GM12865 (cell line): ENCODE measurements at places on chromosomes 6 and 20.
A peak's percentile ranks its signal among the peaks of the same experiment; 100 is the strongest.

GRCh38 chr6:53593001-53593488, 48.1 kb upstream of the GCLC start:
- DNase-seq: no peak

DNA sequence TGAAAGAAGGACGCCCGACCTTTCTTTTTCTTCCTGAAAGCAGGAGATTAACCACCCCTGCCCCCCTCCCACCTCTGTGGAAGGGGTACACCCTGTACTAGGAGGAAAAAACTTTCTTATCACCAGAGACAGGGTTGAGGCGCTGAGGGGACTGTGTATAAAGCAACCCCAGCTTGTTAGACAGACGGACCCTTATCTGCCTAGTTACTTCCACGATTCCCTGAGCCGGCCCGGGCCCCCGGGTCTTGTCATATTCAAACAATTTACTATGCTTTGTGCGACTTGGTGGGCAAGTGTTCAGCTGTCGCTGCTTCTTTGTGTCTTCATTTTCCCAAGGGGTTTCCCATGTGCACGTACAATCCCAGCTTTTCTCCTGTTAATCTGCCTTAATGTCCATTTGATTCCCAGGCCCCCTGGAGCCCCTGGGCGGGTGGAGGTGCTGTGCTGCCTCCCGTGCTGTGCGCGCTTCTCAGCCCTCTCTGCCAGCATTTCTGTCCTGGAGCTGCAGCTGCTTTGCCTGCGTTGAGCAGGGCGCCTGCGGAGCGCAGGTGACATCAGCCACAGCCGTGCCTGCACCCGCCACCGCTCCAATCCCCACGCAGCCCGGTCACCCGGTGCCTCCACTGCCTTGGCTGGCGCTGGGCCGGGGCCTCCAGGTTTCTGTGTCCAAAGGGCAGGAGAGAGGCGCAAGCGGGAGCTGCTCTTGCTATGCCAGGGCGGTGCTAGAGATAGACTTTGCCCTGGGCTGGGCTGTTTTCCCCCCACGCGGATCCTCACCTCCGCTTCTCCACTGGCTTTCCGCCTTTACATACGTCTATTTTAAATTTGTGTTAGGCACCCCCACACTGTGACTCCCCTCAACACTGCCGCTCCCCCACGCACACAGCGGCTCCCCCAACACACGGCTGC, 96.2 kb downstream of the TTLL2 start:
- DNase-seq: no peak

GRCh38 chr6:13422681-13423221, 64.6 kb downstream of the GFOD1 start:
- DNase-seq: no peak

GRCh38 chr20:14093652-14094051, 98.3 kb downstream of the MACROD2 start:
- no peak for DNase-seq

DNA sequence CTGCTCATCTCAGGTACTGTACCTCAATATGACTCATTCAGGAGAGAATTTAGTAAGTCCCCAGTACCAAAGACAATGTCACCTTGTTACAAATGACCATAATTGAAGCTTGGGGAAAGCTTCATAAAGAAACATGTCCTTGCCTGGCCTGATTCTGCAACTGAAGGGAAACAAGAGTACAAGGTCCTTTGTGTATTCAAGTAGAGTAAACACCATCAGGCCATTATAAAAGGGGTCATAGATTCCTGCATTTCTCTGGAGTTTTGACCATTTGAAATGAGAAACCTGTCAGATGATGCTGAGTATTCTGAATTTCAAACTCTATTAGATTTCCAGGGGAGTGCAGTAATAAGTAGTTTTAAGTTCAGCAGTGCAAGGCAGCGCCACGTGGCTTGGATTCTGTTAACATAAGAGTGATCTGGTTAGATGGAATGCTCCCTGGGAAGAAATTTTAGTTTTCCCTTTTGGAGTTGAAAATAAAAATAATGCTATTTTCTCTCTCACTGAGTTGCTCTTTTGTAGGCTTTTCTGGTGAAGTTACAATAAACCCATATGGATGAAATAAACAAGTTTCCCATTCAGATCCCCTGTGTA, 1054.3 kb downstream of the EPHA7 start:
- no peak for DNase-seq

GRCh38 chr20:40809361-40809760, 120.3 kb upstream of the MAFB start:
- DNase-seq: no peak

GRCh38 chr6:153980171-153980570, 58.9 kb upstream of the OPRM1 start:
- no peak for DNase-seq

- peak; percentile 10 for DNase-seq
Measured at GRCh38 chr6:551405-551804, 105.5 kb downstream of the HUS1B start.

- peak; percentile 12 for DNase-seq
Measured at GRCh38 chr6:31401403-31401802, 2.0 kb upstream of the MICA start.

DNA sequence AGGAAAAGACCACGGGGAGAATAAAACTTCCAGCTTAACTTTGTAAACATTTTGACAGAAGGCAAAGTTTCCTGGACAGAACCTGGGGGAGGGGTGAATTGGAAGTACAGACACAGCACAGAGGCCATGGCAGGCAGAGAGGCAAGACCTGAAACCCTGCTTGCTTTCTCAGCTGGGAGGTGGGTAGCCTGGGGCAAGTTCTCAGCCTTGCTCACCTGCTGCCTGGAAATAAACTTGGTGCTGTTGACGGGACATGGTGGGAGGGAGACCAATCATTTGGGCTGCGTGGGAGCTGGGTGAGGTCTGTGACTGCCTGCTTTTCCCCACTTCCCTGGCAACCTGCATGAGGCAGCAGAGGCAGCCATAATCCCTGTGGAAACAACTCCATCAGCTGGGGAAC, 221.3 kb downstream of the MOXD1 start:
- no peak for DNase-seq

DNA sequence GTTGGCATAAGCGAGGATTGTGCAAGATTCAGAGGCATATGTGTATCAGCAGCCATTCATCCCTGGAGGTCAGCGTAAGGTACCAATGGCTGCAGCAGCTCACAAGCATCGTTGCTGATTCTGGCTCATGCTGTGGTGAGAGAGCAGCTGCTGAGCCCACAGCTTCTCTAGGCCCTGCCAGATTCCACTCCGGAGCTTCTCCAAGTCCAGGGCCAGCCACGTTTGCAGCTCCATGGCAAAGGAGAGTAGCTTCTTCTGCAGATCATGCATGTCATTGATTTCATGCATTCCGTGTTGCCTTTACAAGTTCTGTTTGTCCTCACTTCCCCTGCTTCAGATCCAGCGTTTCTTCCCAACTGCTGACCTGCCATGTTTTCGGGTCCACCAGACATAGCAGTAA, 474.8 kb upstream of the ID4 start:
- no peak for DNase-seq

GRCh38 chr20:4071178-4071693, 55.9 kb upstream of the RNF24 start:
- no peak for DNase-seq

DNA sequence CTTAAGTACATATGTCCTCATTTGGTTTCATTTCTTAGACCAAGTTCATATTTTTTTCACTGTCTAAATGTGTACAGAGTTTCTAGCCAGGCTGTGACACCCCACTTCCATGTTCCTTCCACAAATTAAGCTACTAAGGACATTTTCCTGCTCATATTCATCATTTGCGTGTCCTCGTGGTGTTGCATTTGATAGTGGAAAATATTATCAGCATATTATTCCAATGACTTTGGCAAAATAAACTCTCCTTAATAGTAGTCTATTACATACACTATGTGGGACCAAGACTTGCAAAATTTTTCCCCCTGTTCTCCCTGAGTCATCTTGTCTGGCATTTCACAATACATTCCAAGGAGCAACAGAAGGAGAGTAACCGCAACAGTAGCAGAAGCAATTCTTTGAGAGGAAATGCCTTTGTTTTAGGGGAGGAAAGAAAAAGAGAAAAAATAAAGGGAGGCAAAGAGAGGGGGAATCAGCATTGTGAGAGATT, 599.2 kb downstream of the COL12A1 start:
- DNase-seq: no peak

DNA sequence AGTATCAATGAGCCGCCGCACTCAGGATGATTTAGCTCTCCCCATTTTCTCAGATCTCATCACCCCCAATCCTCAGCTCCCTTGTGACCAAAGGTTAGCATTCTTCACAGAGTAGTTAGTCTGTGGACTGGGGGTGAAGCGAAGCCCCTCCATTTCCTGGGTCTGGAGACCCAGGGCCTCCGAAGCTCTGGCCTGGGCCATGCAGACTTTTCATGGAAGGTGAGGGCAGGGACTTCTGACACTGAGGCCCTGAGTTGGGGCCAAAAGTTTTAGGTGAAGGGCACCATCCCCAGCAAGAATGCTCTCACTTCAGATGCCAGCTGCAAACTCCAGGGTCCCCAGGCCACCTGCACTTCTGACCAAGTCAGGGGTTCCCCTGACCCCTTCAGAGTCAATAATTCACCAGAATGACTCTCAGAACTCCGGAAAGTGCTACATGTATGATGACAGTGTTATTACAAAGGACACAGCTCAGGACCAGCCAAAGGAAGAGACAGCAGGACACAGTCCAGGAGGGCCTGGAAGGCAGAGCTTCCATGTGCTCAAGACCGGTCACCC, 65.7 kb upstream of the DUSP22 start:
- peak; percentile 80 for DNase-seq

DNA sequence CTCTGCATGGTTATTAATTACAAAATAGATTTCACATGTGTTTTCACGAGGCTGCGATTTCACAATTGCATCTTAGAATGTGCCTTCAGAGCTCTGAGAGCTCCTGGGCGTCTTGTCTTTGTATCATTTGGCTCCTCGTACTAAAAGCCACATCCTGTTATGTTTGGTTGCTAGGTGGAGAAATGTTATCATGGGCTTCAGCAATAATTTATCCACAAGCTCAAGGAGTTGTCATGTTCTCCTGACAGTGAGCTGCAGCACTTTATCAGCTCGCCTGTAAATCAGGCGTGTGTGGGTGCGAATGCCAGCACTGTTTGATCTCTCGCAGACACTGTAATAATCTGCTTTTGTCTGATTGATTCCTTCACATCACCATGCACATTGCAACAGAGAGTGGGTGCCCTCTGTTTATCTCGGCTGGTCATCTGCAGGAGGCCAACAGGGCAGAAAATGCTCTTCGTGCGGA, 218.6 kb upstream of the ZFP64 start:
- DNase-seq: no peak

DNA sequence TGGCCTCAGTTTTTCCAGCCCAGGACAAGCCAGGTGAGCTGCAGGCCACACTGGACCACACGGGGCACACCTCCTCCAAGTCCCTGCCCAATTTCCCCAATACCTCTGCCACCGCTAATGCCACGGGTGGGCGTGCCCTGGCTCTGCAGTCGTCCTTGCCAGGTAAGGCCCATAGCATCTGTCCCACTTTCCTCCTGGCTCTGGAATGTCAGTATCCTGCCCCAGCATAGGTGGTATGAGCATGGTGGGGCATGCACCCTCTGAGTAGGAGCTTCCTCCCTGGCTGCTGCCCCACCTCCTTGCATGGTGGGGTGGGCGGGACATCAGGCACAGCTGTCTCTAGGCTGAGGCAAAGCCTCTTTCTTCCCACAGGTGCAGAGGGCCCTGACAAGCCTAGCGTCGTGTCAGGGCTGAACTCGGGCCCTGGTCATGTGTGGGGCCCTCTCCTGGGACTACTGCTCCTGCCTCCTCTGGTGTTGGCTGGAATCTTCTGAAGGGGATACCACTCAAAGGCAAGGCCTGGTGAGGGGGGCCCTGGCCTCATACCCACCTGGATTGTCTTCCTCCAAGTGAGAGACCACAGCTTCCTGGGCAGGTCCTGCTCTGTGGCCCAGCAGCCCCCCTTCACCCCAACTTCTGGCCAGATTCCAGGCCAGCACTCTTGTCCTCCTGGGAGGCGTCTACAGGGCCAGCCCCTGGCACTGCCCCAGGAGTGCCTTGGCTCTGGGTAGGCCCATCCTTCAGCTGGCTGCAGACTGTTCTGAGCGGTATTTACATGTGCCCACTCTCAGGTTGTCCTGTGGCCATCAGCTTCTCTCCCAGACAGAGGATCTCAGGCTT, 9.1 kb downstream of the PI16 start:
- peak; percentile 42 for DNase-seq

DNA sequence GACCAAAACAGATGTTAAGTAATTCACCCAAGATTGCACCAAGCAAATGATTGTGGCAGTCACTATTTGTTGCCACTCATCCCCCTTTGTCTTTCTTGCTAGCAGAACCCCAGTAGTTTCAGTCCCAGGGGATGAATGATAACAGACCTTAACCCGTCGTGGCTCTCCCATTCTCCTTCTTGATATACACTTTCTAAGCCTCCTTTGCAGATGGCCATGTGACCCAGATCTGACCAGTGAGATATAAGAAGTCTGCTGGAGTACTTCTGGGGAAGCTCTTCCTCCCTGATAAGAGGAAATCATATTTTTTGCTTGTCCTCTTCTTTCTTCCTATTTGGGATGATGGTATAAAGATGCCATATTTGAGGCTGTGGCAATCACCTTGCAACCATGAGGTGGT, 9.6 kb upstream of the SH3BGRL2 start:
- DNase-seq: no peak

DNA sequence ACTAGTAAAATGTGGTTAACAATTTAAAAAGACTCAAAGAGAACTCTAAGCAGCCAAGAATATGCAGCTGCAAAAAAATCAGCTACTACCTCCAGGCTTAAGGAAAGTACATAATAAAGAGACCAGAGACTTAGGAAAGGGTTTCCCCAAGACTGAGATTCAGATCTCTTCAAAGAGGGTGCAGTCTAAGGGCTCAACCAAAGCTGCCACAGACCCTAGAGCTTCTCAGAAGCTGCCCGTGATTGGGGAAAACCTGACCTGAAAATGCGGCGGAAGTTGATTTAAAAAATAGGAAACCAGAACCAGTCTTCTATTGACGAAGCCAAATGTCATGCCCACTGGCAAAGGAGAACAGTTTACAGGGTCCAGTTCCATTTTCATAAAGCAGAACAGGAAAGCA, 516.8 kb upstream of the MARCKS start:
- peak; percentile 7 for DNase-seq

GRCh38 chr6:170147056-170147787, 143.7 kb downstream of the DLL1 start:
- no peak for DNase-seq

- DNase-seq: no peak
Measured at GRCh38 chr6:105974986-105975385, 111.2 kb upstream of the PRDM1 start.

GRCh38 chr6:41066867-41067304, 5.3 kb downstream of the OARD1 start:
- DNase-seq: peak; percentile 82

DNA sequence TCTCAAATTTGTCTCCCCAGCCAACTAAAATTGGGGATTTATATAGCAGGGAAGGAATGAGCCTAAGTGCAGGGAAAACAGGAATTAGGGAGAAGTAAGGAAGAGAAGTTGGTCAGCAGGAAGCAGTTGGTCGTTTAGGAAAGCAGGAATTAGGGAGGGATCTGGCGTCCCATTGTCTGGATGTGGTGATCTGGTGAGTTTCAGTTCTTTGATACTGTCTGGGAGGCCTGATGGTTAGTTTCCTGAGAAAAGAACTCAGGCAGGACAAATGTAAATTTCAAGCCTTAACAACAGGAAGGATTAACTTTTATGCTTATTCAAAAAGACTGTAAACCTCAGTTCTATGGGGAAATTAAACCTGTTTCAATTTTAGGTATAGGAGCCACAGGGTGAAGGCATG, 116.2 kb upstream of the PRL start:
- no peak for DNase-seq

GRCh38 chr20:16712511-16712947, 17.3 kb upstream of the SNRPB2 start:
- DNase-seq: no peak

GRCh38 chr6:56663344-56663743, 20.7 kb upstream of the DST start:
- DNase-seq: no peak

- DNase-seq: no peak
Measured at GRCh38 chr6:46734867-46735719, at the start of gene PLA2G7. TSS of gene PLA2G7 (minus strand) at chr6:46735375. CDS start at chr6:46722891, 12,484 bp downstream.
